ENCODE measurements at places on chromosomes 7 and 10.

DNA sequence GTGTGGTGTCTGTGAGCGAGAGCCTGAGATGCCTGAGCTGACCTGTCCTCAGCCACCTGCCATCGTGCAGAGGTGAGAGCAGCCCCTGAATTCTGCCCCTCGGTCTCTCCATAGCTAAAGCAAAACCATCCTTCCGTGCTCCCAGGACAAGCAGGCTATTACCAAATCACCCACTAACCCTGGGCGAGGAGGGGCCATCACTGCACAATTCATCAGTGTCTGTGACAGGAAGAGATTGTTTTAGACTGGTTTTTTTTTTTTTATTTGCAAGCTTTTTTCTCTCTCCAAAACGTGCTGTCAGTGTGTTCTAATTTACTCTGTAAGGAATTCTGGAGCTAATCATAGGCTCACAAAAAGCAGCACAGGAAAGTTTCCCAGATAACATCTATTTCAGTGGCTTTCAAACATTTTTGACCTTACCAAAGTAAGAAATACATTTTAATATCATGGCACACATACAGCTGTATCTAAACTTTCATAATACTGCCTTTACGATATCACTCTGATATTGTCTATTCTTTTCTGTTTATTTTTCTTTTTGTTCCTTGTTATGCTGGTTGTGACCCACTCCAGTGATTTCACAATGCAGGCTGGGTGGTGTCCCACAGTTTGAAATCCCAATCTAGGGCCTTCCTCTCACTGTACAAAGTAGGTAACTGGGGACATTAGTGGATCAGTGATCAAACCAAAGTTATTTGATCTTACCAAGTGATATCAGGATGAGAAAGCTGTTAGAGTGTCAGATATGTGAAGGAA lies 62.8 kb downstream of the EGFR start:
- no peak for DNase-seq

GRCh38 chr10:127392351-127393235 lies 156.5 kb upstream of the NPS start:
- DNase-seq = no peak

DNA sequence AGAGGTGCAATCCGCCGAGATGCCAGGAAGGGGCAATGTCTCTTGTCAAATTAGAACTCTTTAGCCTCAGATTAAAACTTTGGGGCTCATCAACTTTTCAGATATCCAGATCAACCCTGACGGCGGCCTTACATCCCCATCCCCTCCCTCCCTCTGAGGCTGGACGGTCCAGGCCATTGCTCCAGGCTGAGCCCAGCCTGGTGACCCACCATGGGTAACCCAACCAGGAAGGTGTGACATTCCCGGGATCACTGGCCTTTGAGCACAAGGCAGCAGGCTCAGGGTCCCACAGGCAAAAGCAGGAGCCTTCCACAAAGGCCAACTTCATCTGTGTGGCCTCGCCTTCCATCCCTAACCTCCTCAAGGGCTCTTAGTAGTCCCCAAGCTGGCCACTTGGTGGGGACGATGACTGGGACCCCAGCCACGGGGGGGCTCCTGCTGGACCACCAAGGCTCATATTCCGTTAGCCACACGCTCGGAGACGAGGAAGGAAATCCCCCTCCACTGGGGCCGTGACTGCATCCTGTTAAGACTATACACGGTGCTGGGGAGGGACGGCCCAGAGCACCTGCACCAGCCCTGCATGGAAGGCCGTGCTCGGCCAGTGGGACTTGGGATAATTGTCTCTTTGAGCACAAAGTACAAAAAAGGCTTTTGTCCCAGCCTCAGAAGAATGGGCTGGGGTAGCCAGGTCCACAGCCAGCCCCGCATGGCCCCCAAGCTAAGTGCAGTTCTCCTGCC lies 62.8 kb downstream of the ZRANB1 start:
- DNase-seq = no peak

DNA sequence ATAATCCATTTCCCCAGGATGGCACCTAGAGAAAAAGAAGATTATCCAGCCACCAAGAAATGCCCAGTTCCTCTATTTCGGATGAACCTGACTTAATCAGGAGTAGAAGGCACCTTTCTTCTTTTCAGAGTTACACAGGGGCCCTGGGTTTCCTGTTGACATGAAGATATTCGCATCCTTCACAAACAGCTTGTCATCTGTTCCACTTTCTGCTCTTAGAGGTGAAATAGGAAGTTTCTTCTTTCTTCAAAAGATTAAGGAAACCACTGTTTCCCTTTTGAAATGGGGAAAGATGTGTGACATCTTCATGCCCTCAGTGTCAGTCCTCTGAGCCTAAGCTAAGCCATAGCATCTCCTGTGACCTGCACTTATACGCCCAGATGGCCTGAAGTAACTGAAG lies 39.1 kb upstream of the RAB18 start:
- DNase-seq = no peak

GRCh38 chr10:78337646-78338391 lies 304.2 kb downstream of the RPS24 start:
- DNase-seq = no peak

DNA sequence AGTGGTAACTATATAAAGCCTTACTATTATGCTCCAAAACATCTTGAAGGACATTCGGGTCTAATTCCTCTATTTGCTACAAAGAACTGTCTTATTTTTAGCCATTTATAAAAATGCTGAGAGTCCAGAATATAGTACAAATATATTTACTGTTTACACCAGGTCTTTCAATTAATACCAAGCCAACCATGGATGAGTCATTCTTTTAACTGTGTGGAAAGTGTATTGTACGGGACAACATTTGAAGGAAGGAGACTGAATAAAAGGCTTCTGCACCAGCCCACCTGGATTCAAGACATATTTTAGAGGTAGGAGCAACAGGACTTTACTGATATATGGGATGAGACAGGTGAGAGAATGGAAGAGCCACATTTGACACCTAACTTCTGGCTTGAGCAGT lies 35.4 kb downstream of the MASTL start:
- no peak for DNase-seq

DNA sequence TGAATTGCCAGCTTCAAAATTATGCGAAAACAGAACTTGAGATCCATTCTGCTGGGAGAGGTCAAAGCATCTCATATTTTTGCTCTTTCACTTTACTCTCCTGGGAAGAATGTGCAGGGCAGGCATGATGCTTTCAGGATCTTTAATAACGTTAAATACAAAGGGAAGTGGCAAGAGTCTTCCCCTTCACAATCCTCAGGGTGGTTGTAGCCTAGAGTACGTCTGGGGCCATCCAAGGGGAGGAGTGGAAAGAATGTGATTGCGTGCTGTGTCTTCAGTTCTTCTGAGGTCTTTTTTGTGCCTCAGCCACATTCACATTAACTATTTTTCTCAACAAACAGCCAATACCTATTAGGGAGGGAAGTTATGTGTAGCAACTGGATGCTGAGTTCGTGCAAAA lies 207.3 kb downstream of the HGF start:
- no peak for DNase-seq

- no peak for DNase-seq
These were observed 6.9 kb upstream of the GSTK1 start for GRCh38 chr7:143256325-143256724.

DNA sequence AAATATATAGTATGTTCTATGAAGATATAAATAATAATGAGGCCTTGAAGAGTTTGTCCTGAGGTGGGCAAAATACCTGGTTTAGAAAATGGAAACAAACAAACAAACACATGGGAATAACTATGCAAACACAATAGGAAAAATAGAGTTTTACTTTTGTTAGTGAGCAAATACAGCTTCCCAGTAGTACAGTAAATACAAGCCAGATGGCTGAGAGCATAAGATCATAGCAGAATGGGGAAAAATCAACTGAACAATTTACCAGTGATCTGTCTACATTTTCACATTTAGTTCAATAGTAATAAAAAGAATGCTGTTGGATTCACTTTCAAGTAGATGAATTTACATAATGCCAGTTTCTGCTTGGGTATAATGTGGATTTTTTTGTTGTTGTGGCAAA lies 45.1 kb downstream of the ADD3 start:
- no peak for DNase-seq

DNA sequence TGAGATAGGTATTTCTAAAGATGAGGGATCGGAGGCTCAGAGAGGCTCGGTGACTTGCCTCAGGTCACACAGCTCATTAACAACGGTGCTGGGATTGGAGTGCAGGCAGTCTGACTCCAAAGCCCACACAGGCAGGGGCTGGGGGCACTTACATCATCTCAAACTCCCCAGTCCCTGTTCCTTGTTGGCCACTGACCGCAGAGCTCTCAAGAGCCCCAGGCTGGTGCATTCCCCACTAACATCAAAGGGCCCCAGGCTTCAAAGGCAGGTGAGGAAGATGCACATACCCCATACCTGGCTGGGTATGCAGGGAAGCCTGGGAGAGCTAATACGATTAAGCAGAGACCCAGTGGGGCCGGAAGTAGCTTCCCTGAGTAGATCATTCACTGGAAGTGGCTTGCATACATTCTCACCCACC lies 13.7 kb upstream of the NODAL start:
- no peak for DNase-seq

DNA sequence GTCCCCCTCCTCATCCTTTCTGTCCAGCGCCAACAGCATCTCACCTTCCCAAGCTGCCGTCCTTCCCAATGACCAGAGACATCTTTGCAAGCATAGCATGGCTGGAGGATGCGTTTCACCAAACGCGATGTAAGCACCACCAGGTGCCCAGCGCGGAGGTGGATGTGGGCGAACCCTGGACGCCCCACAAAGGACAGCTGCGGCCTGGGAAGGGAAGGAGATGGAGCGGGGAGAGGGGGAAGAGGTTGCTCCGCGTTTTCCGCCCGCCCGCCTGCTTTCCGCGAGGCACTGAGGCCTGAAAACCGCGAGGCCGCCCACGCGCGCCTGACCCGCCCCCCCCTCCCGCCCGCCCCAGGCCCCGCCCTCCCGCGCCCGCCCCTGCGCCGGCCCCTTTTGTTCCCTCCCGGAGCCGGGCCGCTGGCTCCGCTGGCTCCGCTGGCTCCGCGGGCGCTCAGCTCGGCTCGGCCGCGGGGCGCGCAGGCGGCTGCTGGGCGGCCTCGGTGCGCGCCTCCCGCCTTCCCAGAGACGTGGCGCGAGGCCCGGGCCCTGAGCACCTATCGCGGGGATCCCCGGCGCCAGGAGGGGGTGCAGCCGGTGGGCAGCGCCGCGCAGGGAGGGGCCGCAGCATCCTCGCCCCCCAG lies at the start of gene CLIP2:
TSS of gene CLIP2 (plus strand) at position 390 of the 641 bp plus-strand sequence. CDS start 28,140 bp downstream, outside the sequence.
- peak; percentile 85 for DNase-seq

- no peak for DNase-seq
These were observed 133.7 kb upstream of the TNS3 start for GRCh38 chr7:47715631-47716068.

DNA sequence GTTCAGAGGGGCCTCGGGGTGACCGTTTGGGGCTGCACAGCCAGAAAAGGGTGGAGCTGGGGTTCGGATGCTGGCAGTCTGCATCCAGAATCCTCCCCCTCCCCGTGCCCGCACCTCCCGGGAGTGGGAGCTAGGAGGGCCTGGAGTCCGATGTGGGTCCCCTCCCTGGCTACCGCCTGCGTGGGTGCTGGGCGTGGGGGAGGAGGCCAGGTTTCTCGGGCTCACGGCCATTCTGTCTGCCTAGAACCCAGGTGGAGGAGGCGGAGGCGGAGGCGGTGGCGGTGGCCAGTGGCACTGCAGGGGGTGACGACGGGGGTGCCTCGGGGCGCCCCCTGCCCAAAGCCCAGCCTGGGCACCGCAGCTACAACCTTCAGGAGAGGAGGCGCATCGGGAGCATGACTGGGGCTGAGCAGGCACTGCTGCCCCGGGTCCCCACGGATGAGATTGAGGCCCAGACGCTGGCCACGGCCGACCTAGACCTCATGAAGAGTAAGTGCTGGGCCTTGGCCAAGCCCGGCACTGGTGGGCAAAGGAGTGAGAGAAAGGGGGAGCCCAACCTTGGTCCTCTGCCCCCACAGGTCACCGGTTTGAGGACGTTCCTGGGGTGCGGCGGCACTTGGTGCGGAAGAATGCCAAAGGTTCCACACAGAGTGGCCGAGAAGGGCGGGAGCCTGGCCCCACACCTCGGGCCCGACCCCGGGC lies 7.0 kb downstream of the SLC4A2 start:
- DNase-seq = no peak

DNA sequence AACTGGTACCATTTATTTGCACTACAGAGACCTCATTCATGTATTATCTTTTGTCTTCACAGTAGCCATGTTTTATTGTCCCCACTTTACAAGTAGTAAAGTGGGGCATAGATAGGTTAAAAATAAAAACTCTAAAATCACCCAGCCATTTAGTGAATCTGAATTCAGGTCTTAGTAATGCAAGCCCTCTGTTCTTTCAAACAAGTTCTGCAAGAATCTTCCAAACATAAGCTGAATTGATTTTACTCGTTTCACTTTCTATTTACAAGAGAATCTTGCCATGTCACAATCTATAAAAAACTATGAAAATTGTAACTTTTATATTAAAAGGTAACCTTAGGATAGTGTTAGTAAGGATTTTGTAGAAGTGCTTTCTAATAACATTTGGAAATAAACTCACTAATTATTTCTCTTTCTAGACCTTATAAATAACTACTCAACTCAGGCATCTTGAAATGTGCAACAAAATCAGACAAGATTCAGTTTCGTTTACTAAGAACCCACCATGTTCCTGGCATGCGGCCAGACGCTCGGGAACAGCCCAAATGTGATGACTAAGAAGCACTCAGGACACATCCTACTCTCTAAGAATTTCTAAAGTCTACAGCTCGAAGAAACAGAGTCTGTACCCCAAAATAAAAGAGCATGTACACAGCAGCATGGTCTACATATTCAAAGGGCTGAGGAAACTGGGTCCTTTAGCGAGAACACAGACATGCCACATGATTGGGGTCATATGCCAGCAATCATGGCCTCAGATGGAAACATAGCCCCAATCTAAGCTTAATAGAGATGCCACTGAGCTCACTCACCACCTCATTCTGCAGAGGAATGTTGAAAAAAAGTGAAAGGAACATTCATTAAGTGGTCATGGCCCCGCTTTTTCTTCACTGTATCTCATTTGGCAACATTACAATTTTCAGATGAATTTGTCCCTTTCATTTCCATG lies 167.6 kb downstream of the AMPH start:
- peak; percentile 14 for DNase-seq

- no peak for DNase-seq
These were observed 47.7 kb upstream of the TRIL start for GRCh38 chr7:29005829-29006228.

DNA sequence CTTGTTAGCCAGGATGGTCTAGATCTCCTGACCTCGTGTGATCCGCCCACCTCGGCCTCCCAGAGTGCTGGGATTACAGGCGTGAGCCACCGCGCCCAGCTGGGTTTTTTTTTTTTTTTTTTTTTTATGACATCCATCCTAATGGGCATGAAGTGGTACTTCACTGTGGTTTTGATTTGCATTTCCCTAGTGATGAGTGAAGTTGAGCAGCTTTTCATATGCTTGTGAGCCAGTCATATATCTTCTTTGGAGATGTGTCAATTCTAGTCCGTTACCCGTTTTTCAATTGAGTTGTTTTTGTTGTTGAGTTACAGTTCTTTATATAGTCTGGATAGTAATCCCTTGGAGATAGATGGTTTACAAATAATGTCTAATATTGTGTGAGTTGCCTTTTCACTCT lies 127.7 kb downstream of the SMURF1 start:
- DNase-seq = no peak

All from LoVo (cell line).